ENCODE measurements at places on chromosomes 1 and 21. TPM values are rescaled to one million over a fixed set of nuclear protein-coding genes. Genes with fewer than 3 reads are reported as not detected.

KCNN3 gene
- not detected for total RNA-seq

ARMH1 gene
- not detected for total RNA-seq

- DNase-seq, result no peak
These were observed 15.9 kb downstream of the PSEN2 start for GRCh38 chr1:226886122-226886901.

DNA sequence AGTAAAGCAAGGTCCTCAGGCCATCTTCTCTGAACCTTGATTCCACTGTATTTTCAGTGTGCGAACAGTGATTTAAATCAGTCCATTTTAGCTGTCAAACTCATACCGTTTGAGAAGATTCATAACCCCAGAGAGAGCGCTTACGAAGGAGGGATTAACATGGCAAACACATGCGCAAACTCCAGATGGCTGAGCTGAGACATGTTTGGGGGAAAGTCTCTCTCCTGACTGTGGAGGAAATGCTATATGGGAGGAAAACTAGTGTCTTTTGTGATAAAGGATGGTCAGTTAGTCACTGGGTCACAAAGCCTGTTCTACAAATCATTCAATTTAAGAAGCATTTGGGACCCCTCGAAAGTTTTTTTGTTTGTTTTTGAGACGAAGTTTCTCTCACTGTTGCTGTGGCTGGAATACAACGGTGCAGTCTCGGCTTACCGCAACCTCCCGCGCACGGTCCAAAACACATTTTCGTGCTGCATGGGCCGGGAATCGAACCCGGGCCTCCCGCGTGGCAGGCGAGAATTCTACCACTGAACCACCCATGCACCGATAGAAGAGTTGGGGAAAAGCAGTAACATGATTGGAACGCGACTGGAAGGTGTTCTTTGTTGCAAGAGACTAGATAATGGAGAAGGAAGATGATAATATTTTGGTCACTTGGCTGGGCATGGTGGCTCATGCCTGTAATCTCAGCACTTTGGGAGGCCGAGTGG, 58.4 kb upstream of the CXADR start:
- DNase-seq, result peak; percentile 91

DNA sequence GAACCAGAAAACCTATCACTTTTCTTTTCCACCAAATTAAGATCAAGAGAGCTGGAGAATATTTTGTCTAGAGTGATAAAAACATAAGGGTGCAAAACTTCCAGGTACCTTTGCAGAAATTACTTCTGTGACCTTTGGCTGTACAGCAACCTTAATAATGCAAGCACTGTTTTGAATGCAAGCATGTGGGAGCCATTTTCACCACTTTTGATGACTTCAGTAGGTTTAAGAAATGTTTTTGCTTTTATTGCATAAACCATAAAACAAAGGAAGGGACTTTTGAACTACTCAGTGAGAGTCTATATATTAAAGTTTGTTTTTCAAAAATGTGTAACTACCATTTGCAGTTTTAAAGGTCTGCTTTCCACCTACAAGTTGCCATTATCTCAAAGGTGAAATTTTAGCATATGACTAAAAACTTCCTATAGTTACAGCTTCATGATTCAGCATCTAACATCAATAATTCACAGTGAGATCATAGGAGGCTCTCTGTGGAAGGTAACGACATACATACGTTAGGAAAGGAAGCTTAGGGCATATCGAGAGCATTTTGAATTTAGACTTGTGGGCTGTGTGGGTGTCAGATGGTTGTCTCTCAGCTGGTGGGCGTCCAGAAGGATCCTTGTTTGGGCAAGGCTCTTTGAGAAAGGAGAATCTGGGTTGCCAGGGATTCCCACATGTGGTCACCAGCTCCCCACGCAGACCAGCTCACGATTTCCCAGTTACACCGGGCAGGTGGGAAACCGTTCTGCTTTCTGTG, 1.1 kb upstream of the GADD45A start:
- DNase-seq, result no peak

DNA sequence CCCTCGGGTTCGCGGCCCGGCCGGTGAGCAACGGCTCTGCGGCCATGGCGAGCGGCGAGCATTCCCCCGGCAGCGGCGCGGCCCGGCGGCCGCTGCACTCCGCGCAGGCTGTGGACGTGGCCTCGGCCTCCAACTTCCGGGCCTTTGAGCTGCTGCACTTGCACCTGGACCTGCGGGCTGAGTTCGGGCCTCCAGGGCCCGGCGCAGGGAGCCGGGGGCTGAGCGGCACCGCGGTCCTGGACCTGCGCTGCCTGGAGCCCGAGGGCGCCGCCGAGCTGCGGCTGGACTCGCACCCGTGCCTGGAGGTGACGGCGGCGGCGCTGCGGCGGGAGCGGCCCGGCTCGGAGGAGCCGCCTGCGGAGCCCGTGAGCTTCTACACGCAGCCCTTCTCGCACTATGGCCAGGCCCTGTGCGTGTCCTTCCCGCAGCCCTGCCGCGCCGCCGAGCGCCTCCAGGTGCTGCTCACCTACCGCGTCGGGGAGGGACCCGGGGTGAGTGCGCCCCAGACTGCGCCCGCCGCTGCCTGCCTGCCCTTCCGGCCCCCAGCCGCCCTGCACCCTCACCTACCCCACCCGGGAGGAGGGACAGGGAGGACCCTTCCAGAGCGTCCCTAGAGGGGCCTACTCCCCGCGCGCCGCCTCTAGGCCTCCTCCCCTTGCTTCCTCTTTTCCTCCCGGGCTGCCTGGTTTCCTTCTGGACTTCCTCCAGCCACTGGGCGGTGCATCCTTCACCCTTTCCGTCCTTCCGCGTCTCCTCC, at the start of gene RNPEP:
Gene RNPEP (plus strand): TSS at position 26 of the 757 bp plus-strand sequence. CDS start 19 bp downstream, at position 45.
- peak; percentile 31 for DNase-seq

- no peak for DNase-seq
These were observed 648.3 kb downstream of the KIF26B start for GRCh38 chr1:245802941-245803665.

- DNase-seq, result no peak
These were observed 17.3 kb downstream of the ITSN1 start for GRCh38 chr21:33659568-33659949.

CDK18 gene
- total RNA-seq, result 3.2 TPM

TIAM1 gene
- total RNA-seq, result 0.24 TPM

- no peak for DNase-seq
These were observed 364.3 kb upstream of the PTBP2 start for GRCh38 chr1:96357141-96357765.

- DNase-seq, result peak; percentile 65
These were observed 1.2 kb downstream of the SLC6A9 start for GRCh38 chr1:44029911-44030604.

PRKACB gene
- 7.7 TPM for total RNA-seq

VAMP4 gene
- 1.6 TPM for total RNA-seq

ZMYND12 gene
- 0.13 TPM for total RNA-seq

- DNase-seq, result no peak
These were observed 487.0 kb upstream of the RGS18 start for GRCh38 chr1:191671236-191671635.

LUZP1 gene
- 21.5 TPM for total RNA-seq

DNA sequence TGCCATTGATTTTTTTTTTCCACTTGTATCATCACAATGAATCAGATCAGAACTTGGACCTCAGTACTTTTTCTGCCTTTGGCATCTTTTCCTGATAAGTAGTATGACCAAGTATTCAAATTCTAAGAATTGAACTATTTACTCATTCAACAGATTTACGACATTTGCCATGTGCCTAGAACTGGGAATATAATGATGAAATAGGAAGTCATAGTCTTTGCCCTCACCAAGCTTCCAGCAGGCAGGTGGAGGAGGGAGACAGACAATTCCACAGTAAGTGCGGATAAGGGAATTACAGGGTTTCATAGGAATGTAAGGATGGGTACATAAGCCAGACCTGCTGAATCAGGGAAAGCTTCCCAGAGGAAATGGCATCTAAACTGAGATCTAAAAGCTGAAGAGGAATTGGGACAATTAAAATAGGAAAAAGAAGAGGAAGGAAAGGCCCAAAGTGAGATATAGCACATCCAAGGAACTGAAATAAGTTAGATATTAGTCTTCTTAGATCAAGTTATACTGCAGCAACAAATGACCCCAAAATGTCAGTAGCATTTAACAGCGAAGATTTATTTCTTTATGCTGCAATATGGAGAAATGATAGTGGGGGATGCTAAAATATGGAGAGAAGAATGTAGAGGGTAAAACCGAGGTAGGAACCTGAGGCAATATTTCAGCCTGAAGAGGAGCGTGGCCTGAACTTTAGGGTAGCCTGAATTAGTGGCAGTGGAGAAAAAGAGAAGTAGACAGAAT, 5.3 kb upstream of the DDX59 start:
- no peak for DNase-seq

DNA sequence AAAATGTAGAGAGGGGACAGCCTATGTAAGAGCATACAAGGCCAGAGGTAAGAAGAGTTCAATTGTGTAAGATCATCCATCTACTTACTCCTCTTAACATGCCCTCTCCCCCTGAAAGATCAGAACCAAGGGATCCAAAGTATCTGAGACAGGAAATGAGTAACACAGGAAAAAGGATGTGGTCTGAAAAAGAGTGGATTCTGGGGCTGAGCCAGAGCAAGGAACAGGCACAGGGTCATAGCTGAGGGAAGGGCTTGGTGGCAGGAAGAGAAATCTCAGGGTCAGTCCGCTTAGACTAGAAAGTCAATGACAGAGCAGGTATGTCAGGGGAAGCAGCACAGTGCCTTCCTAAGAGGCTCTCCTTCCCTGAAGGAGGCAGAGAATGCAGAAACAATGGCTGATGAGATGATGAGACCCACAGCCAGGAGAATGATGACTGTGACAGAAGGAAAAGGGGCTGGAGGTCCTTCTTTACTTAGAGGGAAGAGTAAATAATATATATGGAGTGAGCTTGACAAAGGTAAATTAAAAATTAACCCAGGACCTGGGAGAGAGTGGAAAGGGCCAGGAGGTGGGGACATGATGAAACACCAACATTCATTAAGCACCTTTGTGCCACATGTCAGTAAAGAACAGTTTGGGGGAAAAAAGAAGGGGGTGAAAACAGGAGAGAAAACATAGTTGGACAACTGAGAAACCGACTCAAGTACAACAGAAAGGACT, 26.2 kb upstream of the A3GALT2 start:
- peak; percentile 94 for DNase-seq

- peak; percentile 40 for DNase-seq
These were observed 5.7 kb downstream of the GPR88 start for GRCh38 chr1:100543640-100544039.

GRCh38 chr1:200405264-200405663, 4.6 kb downstream of the ZNF281 start:
- peak; percentile 32 for DNase-seq

- DNase-seq, result no peak
These were observed 125.9 kb downstream of the RIPK4 start for GRCh38 chr21:41640748-41641509.

GBP7 gene
- total RNA-seq, result not detected

LGR6 gene
- not detected for total RNA-seq

DNA sequence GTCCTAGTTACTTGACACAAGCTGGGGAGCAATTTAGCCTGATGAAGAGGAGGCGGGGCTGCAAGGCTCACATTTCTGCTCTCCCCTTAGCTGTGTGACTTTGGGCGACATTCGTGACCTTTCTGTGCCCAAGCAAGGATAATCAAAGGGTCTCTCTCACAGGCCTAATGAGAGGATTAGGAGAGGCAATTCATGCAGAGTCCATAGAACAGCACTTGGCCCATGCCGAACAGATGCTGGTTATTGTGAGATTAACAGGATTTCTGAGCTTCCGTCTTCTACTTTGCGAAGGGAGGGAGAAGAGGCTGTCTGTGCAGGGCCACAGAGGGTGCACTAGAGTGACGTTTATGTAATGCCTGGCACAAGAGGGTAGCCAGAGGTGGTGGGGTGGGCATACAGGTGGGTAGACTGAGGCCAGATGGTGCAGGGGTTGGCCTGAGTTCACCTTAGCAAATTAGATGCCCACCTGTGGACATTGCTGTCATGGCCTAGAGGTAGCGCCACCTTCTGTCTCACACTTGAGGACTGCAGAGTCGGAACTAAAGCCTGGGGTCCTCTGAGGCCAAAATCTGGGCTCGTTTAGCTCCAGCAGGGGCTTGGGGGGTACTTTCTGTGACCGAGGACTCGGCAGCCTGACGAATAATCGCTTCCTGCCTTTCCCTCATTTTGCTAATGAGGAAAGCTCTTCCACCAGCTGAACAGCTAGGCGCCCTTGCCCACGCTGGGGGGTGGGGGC, 18.6 kb downstream of the ACTL8 start:
- DNase-seq, result no peak

IPP gene
- total RNA-seq, result 14.1 TPM

S100A14 gene
- total RNA-seq, result 2.0 TPM

DNA sequence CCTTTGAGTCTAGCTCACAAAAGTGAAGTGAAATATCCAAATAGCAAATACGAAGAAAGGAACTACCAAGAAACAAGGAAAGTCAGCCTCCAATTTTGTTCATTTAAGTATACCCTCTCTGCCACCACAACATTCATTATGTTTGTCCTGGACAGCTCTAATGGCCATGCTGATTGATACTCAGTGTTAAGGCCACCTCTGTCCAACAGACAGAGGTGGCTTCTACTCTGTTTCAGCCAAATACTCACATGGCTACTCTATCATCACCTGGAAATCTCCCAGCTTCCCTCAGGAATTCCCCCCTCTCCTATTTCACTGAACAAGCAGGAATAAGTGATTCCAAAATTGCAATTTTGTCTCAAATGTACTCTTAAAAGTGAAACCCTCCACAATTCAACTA, 10.7 kb downstream of the APP start:
- DNase-seq, result no peak

C4BPA gene
- total RNA-seq, result 32.1 TPM

AMY1A gene
- not detected for total RNA-seq

Data from HepG2 (cell line).